ENCODE measurements at places on chromosomes 12 and 14.

DNA sequence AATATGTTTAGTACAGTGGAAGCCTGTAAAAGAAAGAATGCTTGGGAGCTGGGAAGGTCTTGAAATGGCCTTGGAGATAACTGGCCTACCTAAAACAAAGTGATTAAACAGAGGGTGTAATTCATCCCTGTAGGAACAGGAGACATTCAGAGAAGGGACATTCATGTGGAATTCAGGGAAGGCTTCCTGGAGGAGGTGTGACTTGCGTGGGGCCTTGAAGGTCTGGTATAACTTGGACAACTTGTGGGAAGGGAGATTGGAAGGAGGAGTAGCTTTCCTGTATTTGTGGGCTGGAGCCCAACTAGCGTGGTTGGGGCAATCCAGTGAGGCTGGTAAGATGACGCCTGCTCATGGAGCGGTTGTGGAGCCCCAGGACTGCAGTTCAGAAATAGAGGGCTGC, 156.4 kb downstream of the AACS start:
- no peak for DNase-seq

DNA sequence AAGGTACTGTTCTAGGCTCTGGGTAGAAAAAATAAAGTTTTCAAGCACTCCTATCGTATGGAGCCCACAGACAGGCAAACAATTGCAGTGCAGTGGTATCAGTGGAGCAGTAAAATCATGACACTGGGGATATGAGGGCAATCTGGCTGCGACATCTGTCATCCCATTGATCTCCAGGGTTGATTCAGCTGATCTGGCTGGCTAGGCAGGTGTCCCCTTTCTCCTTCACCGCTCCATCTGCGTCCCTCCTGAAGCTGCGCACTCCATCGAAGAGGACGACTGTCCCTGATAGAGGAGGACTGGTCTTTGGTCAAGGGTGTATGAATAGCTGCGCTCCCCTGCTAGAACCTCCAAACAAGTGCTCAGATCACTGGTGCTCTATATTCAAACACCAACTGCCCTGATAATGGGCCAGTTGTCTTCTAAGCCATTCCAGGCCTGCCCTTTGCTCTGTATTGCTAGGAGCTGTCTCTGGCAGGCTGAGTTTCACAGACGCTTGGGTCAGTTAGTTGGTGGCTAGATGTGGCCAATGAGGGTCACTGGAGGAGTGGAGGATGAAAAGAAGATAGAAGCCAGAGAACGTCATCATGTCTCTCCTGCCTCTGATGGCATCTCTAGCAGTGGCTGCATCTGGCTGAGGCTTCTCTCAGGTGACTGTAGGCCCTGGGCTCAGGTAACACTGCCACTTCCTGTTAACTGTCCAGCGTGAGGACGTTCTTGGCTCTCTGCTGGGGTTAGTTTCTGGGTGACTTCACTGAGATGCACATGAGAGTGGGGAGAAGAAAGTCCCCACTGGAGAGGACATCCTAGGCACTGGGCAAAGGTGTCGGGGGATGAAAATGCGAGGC, 205.0 kb upstream of the FOXN3 start:
- DNase-seq: no peak

GRCh38 chr14:65072256-65072655, 30.1 kb downstream of the MAX start:
- DNase-seq: no peak

DNA sequence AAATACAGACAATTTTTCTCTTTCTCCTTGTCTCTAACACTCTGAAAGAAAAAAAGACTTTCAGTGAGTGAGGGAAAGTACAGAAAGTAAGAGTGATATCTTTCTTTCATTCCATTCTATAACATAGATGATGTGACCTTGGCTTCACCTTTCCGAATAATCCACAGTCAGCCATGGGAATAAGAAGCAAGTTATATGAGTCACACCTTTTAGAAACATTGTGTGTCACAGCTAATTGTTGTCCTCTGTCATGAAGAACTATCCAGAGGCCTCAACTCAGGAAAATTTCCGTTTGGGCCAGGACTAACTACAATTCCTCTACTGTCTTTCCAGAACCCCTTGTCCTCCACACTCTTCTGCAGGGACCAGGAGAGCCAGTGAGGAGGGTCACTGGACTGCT, 209.7 kb upstream of the FAR2 start:
- no peak for DNase-seq

DNA sequence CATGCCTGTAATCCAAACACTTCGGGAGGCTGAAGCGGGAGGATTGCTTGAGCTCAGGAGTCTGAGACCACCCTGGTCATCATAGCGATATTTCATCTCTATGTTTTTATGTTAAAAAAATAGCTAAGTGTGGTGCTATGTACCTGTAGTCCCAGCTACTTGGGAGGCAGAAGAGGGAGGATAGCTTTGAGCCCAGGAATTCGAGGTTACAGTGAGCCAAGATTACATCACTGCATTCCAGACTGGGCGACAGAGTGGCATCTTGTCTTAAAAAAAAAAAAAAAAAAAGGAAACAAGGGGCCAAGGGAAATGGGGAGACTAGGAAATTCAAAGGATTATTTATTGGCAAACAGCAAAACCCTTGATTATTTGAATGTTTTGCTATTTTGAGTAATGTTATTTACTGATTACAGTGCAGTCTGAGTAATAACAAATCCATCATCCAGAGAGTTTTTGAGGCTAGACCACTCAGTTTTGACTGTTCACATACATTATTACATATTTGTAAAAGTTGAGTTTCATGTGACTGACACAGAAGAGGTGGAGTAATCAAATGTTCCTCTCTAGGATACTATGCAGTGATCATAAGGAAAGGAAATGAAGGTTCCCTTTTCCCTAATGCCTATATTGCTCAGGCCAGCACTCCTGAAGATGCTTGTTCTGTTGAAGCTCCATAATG, 40.8 kb downstream of the PRKCH start:
- DNase-seq: no peak

DNA sequence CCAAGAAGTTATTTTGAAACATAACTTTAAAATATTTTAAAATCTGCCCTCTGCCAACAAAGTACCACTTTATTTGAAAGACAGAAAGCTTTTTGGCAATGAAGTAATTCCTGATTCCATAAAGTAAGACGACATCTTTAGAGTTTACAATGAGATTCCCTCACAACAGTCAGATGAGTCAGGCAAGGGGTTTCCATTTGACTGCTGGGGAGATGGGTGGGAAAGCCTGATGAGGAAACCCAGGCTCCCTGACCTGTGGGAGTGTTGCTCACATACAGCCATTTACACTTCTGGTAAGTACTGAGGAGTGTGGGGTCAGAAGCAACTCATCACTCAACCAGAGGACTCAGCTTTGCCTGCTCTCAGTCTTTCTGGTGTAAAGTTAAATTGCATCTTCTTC, 10.2 kb downstream of the KITLG start:
- no peak for DNase-seq

DNA sequence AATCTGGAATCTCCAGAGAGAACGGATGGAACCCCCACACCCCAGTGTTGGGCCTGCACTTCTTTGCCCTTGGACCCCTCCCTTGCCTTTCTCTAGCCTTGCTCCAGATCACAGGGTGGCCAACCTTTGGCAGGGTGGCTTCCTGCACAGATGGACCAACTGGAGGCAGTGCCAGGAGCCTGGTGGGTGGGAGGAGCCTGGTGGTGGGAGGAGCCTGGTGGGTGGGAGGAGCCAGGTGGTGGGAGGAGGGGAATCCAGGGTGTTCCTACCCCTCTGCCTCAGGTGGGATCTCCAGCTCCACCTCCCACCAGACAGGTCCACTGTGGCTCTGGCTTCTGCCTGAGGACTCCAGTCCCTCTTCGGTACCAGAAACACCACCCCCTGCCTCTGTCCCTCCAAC, 15.0 kb upstream of the ORAI1 start:
- no peak for DNase-seq

DNA sequence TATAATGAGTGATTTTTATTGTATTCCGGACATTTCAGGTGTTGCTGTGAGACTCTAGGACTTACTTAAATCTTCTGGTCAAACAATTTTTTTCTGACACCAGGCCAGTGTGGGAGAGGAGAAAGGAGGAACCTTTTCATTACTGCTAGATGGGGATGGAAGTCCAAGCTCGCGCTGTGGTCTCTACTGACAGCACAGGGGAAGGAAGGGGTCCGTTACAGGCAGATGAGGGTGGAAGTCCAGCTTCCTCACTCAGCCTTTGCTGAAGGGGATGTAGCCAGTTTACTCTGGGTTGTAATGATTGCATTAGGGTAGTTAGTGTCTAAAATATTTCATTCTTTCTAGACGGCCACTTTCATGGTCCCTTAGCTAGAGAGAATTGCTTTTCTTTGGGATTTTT, 26.3 kb upstream of the ST8SIA1 start:
- DNase-seq: no peak

DNA sequence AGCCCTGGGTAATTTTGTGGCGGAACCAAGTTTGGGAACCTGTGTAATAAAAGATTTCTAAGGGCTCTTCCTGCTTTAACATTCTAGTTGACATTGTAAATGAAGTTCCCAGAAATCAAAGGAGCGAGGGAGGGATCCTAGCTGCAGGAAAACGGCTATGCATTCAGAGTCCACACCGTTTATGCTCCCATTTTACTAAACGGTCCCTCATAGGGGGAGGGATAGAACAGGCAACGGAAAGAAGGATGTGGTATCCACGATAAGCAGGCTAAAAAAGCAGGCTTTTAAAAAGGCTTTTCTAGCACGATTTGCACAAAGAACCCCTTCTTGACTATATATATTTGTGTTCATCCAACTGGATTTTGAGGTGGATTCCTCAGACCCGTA, 559 bp downstream of the SYNJ2BP start:
- no peak for DNase-seq

DNA sequence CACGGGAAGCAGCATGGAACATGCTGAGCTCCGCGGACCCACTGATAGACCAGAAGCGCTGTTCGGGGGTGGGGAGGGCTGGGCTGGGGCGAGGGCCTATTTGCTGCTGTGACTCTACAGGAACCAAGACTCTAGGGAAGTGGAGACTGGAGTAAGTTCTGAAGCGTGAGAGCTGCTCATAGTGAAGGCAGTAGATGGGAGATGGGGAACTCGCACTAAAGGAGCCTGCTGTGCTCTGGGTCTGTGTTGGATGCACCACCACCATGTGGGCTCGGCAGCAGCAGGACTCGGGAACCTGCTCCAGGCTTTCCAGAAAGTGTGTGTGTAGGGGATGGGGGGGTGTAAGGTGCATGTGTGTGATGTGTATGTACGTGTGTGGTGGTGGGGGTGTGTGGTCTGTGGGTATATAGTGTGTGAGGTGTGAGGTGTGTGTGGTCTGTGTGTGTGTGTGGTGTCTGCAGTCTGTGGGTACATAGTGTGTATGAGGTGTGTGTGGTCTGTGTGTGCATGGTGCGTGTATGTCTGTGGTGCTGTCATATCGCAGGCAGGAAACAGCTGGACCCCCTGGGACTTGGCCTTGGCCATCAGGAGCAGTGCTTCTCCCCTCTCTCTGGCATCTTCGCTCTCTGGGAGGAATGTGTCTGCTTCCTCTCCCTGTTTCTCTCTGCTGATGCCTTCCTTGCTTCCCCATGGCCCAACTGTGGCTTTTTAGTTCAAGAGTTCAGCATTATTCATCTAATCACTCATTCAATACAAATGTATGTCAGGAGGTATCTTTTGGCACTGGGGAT, 378.9 kb downstream of the FUT8 start:
- no peak for DNase-seq

DNA sequence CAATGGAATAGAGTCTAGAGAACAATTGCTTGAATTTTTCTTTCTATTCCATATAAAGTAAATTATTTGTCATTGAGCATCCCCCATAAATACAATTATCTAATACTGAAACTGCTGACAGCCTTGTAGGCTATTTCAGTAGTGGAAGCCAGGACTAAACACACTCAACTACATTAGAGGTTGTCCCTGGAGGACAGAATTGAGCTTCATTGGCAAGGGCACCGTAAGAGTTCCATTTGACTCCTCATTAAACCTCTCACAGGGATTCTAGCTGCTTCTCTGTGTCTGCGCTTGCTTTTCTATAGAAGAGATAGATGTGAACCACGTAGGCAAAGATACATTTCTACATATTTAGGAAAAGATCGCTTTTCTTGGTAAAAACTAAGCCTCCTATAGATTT, 3.5 kb upstream of the PTPRO start:
- DNase-seq: no peak

- DNase-seq: no peak
These were observed 18.6 kb downstream of the PEX5 start for GRCh38 chr12:7207866-7208625.

DNA sequence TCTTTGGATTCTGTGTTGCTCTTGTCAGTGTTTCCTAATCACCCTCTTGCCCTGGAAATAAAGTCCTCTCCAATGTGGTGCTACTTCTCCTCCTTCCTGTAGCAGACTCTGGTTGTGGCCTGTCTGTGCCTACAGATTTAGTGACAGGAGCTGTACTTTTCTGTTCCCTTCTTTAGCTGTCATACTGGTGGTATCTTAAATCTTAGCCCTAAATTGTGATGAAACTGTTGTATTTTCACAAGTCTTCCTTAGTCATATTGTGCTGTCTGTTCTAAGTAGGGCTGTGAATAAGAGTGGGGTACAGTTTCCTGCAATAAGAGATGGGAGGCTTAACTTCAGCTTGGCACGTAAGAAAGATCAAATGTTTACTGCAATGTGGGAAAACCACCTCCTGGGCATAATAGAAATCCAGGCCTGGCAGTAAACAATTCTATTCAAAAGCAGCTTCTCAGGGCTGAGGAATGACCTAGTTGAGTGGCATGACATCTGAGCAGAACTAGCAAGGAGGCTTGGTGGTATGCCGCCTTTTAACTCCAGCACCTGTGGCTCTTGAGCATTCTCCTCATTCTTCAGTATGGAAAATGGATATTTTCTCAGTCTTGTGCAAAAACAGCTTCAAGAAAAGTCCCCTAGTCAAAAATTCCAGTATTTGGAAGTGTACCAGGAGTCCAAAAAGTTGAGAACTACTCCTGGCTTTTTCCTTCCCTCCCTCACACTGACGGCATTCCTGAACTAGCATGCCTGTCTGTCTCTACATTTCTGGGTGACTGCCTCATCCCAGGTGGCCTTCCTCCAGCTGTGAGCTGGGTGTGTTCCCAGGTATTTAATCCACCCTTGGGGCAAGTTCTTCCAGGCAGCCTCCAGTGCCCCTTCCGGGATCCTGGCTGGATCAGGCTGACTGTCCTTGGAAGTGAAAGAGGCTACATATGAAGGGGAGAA, 19.5 kb downstream of the ANO6 start:
- DNase-seq: no peak

- DNase-seq: no peak
These were observed 15.0 kb downstream of the SRP54 start for GRCh38 chr14:34997762-34998161.

DNA sequence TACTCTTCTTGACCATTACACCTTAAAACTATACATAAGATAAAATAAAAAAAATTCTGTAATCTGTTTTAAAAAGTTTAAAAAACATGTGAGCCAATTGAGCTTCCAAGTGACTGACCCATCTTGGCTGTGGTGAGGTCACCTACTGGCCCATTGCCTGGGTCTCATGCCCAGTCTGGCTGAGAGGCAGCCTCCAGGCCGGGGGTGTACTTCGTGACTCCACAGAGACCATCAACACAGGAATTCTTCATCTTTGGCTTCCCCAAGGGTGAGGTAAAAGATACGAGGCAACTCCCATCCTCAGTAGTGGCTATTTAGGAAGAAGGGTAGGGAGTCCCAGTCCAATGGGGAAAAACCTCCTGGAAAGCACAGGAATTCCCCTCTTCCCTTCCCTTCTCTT, 113.2 kb downstream of the APAF1 start:
- DNase-seq: no peak

- DNase-seq: no peak
These were observed 260.5 kb downstream of the ADAMTS20 start for GRCh38 chr12:43291516-43291915.

GRCh38 chr14:49538852-49539251, 47.3 kb downstream of the RPS29 start:
- DNase-seq: no peak

- no peak for DNase-seq
These were observed 32.1 kb upstream of the C12orf76 start for GRCh38 chr12:110080410-110080809.

GRCh38 chr12:27183342-27183741, 60.7 kb upstream of the STK38L start:
- DNase-seq: no peak
